T-helper 1 cell (primary cell): ENCODE measurements at places on chromosomes 2 and 18.
A peak's percentile ranks its signal among the peaks of the same experiment; 100 is the strongest.

DNA sequence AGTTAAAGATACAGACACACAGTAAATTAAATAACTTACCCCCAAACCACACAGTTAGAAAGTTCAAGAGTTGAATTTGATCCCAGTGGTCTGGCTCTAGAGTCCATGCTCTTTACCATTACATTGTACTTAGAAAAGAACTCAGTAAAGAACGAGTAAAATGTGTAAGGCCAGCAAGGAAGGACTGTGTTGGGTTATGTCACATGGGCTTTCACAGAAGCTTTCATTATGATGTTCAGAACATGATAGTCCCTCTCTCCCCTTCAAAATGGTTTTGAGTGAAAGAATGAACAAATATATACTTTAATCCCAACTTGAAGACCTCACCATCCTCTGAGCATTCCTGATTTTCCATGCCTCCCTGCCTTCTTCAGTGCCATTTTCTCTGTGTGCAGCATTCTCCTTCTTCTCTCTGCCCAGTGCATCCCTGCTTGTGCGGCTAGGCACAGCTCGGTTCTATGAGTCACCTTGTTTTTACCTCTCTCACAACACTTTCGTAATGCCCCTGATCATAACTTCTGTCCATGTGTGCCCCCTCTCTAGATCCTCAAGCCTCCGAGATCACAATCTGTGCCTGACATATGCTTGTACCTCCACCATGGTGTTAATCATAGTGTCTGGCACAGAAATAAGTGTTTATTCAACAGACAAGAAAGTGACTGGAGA, 22.0 kb downstream of the RASGRP3 start:
- no peak for DNase-seq

GRCh38 chr18:58429442-58429841, 199.4 kb downstream of the ALPK2 start:
- DNase-seq, result no peak

GRCh38 chr18:70781860-70782453, 493.1 kb downstream of the SOCS6 start:
- peak; percentile 46 for DNase-seq

DNA sequence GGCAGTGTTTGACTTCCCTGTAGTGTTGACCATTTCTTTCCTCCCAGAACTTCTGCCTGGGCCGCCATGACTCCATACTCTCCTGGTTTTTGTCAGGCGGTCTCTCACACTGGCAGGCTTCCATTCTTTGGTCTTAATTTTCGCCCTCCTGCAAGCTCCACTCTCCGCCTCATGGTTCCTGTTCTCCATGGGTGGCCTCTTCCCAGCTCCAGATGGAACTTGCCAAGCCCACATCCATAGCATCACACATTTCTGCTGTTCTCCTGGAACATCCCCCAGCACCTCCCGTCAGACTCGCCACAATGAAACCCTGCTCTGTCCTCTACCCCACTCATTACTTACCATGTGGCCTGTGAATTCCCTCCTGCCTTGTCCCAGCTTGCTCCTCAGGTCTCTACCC, 896 bp upstream of the AFF3 start:
- no peak for DNase-seq

- no peak for DNase-seq
These were observed 65.0 kb downstream of the PPP4R1 start for GRCh38 chr18:9549405-9549804.

DNA sequence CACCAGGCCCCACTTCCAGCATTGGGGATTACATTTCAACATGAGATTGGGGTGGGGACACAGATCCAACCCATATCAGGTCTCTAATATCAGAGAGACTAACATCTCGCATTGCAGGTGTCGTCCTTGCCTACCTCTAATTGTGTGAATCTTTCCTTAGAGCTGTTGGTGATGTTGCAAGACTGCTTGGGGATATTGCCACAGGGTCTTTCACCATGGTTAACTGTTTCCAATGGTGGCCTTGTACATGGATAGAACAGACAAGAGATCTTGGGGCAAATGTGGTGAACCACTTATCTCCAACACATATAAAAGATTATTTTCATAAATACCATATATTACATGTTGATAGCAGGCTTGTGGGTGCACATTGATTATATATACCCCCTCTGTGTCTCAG, 270.3 kb upstream of the LINC00305 start:
- no peak for DNase-seq

DNA sequence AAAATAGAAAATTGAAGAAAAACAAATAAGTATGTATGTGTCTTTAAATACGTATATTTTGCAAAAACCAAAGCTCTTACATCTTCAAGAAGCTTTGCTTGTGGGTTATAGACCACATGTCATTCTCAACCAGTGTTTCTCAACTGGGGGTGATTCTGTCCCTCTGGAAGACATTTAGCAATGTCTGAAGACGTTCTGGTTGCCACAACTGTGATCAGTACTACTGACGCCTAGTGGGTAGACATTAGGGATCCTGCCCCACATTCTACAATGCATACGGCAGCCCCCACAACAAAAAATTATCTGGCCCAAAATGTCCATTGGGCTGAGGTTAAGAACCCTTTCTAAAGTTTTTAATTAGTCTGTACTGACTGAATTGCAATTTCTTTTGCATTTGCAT, 48.4 kb downstream of the UNC50 start:
- DNase-seq, result no peak

- DNase-seq, result no peak
These were observed 49.3 kb upstream of the PTPRM start for GRCh38 chr18:7517852-7518251.

DNA sequence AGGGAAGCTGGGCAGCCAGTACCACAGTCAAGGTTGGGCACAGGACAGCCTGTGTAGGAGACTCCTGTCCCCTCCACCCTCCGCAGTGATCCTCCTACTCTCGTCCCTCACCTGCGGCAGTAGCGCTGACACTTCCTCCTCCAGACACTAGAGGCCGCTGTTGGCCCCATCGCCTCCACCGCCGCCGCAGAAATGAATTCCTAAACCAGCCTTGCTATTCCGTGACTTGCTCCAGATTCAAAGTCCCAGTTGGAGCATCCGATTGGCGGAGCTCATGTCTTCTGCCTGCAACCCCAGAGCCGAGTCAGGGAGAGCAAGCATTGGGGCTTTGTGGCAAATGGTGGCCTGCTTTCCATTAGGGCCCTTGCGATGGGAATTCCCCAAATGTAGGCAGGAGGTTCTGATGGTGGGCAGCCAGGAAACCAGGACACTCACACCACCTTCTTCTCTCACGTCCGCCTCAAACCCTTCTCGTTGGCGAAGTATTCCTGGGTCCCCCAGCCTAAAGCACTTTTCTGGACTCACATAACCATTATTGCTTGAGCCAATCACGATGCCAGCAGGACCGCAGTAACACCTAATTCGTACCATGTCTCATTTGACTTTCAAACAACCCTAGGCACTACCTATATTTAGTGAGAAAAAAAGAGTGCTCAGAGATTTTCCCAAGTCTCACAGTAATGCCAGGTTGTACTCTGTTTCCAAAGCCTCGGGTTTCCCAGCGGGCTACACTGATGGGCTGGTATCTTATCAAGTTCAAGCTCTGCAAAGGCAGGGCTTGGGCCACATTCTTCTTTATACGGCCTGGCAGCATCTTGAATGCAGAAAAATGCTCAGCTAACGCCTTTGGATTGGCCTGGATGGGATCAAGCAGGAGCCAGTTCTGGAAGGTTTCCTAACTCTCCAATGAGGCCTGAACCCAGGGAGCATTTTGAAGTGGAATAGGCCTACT, 1.2 kb upstream of the DNAJB2 start:
- DNase-seq, result peak; percentile 69

DNA sequence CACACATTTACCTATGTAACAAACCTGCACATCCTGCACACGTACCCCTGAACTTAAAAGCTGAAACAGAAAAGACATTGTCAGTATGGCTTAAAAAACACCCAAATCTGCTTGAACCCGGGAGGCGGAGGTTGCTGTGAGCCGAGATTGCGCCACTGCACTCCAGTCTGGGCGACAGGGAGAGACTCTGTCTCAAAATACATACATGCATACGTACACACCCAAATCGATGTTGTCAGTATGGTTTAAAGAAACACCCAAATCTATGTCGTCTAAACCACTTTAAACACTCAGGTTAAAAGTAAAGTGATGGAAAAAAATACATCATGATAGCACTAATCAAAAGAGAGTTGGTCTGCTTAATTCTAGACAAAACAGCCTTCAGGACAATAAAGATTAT, 257.5 kb downstream of the RPRM start:
- DNase-seq, result no peak

GRCh38 chr2:97936881-97937280, 58.9 kb downstream of the TMEM131 start:
- DNase-seq, result no peak

- no peak for DNase-seq
These were observed 205.2 kb downstream of the SCG2 start for GRCh38 chr2:223396993-223397392.

GRCh38 chr2:217787160-217787877, 215.5 kb downstream of the TNS1 start:
- no peak for DNase-seq

DNA sequence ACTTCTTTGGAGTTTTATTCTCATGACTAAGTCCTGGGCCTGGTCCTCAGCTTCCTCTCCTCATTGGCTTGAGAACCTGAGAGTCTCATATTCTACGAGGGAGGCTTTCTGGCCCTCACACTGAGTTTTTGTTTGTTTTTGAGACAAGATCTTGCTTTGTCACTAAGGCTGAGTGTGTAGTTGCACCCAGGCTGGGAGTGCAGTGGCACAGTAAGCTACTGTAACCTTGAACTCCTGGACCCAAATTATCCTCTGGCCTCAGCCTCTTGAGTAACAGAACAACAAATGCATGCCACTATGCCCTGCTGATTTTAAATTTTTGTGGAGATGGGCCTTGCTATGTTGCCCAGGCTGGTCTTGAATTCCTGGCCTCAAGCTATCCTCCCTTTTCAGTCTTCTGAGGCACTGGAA, 22.6 kb downstream of the PRKRA start:
- no peak for DNase-seq

GRCh38 chr18:77343846-77344510, 94.3 kb downstream of the GALR1 start:
- no peak for DNase-seq

DNA sequence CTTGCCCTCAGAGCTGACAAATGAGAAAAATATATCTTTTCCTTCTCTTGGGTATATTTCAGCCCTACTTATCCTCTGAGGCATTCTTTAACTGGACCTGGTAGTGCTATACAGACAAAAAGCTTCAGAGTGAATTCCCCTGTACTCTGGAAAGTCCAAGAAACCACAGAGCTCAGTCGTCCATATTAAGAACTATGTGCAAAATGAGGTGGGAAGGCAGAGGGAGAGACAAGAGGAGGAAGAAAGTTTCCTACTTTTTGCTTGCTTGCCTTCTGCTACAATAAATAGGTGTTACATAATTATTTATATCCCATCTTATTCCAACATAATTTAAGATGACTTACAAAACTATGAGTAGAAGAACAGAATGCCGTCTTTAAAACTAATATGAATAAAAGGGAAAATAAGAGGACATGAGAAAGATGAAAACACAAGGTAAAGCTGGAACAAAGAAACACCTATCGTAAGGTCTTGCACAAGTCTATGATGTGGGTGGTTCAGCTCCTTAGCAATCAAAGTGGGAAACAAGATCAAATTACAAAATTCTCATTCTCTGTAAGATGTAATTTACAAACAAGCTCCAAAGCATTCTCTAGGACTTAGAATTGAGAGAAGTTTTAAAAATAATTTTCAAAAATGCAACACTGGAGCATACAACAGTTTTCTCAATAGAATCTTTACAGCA, 97.9 kb downstream of the BAZ2B start:
- DNase-seq, result no peak

GRCh38 chr2:70683455-70683854, 84.5 kb downstream of the ADD2 start:
- DNase-seq, result no peak

DNA sequence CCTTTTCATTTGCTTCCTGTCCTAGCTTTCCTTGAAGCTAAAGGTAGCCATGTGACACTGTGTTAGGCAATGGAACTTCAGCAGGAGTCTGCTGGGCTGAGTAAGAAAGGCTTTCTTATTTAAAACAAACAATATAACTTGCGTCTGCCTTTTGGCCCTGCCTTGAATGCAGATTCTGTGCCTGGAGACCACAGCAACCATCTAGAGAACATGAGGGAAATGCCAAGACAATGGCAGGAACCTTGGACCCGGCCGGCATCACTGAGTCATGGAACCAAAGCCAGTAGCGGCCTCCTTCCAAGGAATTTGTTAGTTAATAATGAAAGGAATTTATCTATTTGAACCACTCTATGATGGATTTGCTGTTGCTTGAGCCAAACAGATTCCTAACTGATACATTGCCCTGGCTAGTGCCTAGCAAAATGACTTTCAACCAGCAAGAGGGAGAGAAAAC, 207.5 kb upstream of the EPHA4 start:
- DNase-seq, result no peak

DNA sequence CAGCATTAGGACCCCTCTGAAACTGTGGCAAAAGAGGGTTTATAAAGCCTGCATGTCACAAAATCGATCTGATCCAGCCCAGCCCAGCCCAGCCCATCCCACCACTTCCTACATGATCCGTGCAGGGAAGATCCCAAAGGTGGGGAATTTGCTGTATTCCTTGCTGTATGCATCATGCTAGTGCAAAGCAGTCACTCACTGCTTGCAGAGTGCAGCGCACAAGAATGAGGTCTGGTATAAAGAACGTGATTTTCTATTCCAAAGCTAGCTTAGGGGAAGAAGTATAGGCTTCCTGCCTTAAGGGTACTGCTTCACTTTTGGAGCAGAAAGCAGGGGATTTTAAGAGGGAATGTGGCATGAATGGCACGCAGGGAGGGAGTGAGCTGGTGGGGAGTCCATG, 18.9 kb upstream of the SERPINB11 start:
- no peak for DNase-seq

DNA sequence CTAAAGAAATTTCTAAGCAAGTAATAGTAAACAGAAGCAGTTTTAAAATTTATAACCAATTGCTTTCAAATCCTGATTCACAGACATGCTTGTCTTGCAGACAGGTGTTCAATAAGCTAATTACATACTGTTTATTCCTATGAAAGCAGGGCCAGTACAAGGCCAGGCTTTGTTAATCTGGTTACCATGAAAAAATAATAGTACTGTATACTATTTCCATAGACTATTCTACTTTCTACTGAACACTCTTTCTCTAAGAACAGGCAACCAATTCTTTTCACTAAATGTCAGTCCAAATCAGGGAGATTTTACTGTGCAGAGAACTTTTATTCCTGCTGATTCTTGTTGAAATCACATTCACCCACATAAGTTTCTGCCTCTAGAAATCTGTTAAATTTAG, 2.9 kb upstream of the SRSF7 start:
- DNase-seq, result no peak

DNA sequence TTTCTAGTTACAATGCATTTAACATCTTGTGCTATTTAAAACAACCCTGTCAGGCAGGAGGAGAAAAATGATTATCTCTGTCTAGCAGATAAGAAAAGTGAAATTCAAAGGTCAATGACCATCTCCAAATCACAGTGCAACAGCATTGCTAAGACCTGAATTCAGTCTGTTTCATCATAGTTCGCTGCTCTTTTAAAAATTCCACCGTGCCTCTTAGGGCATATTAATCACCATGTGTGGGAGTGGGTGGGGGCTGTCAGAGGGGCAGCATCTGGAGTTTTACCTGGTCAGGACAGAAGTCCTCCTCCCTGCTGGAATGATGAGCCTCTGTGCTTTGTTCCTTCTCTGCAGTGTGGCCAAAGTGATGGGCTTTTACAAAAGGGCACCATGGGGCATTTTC, 418.7 kb upstream of the RGPD4 start:
- no peak for DNase-seq
